ENCODE measurements at places on chromosomes 4 and X.

GRCh38 chrX:134191281-134191680, 45.7 kb upstream of the CCDC160 start:
- DNase-seq = no peak

DNA sequence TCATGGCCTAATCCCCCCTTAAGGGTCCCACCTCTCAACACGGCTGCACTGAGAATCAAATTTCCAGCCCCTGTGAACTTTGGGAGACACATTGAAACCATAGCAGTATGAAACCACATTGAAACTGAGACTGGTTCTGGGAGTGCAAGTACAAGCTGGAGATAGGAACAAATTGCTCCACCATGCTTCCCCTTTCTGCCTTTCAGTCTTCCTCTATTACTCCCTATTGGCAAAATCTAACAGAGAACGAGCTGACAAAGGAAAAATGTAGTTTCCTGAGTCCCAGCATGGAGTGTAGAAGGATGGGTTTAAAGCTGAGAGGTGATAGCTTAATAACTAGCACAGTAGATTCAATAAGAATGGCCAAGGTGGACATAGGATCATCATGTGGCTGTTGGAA, 161.7 kb upstream of the RPL34 start:
- DNase-seq = no peak

- peak; percentile 93 for DNase-seq
These were observed 337.7 kb upstream of the CTSO start for GRCh38 chr4:156291317-156291716.

GRCh38 chr4:109798866-109799265, 2.9 kb downstream of the CFI start:
- DNase-seq = no peak

GRCh38 chrX:136041254-136041812, 56.1 kb downstream of the SLC9A6 start:
- no peak for DNase-seq

DNA sequence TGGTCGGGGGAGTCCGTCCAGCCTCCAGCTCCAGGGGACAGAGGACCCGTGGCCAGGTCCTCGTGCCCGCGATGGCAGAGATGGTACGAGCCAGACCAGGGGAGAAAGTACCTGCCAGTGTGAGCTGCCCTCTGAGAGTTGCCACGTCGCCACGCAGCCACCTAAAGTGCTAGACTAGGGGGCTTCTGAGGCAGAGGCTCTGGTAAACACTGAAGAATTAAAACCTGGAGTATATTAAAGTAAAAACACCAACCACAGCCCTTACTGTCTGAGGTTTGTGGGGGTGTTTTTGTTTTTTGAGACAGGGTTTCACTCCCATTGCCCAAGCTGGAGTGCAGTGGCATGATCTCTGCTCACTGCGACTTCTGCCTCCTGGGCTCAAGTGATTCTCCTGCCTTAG, 60.1 kb upstream of the SORCS2 start:
- no peak for DNase-seq

- no peak for DNase-seq
These were observed 74.8 kb upstream of the PASD1 start for GRCh38 chrX:151488677-151489076.

DNA sequence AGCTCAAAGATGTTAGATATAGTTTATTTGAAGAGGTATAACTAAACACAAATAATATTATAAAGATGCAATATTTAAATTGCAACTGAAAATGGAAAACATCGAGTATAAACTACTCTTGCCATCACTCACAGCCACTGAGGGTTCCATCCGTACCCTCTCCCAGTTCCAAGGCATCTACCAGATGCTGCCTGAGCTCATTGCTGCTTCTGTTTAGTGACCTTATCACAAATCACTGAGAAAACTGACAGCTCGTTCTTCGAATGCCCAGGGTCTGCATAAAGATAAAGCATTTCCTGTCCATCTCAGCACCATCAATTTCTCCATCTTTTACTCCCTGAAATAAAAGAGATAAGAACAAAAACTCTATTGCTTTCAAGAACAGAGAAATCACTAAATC, 391.7 kb upstream of the NWD2 start:
- DNase-seq = no peak

GRCh38 chrX:109966246-109966645, 36.7 kb upstream of the TMEM164 start:
- DNase-seq = no peak

DNA sequence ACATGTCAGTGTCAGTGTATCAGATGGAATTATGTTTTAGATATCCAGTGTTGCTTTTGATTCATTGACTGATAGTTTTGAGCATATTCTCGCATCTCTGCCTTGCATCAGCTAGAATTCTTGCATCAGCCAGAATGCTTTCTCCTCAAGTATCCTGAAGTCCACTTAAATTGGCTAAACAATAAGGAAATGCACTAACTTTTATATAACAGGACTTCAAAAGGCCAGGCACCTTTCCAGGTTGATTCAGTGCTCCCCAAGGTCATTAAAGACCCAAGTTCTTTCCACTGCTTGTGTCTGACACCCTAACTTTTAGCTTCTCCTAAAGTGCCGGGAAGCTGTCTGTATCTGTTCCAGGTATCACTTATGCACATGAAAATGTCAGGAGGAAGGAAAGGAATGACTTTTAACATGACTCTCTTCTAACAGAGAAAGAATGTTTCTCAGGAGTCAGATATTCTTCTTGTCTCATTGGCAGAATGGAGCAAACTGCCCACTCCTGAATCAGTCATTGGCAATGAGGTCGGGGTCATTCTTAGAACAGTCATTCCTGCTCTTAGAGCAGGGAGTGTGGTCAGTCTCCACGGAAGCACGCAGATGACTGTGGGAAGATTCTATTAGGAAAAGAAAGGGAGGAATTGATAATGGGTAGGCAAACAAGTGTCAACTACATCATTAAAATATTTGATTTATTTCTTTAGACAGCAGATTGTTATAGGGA, 92.9 kb upstream of the TLL1 start:
- peak; percentile 24 for DNase-seq

All from fibroblast of upper back skin (primary cell).